ENCODE measurements at places on chromosomes 5 and 9. TPM values are rescaled to one million over a fixed set of nuclear protein-coding genes. Genes with fewer than 3 reads are reported as not detected.

The GNPDA1 gene
- 24.3 TPM for polyA plus RNA-seq

The PHF24 gene
- polyA plus RNA-seq: not detected

GRCh38 chr5:173852790-173853359 lies 35.3 kb upstream of the CPEB4 start:
- H3K4me3 ChIP-seq: no peak overlapping the region
- no peaks in the 10 kb centered on the region for H3K36me3 ChIP-seq
- H3K27ac ChIP-seq: no peak overlapping the region
- DNase-seq: no peak
- H3K27me3 ChIP-seq: no peaks in the 10 kb centered on the region

GRCh38 chr9:26758655-26759054 lies 133.9 kb downstream of the CAAP1 start:
- H3K27ac ChIP-seq: no peak overlapping the region
- H3K36me3 ChIP-seq: no peaks in the 10 kb centered on the region
- no peak for DNase-seq
- no peaks in the 10 kb centered on the region for H3K27me3 ChIP-seq
- no peak overlapping the region for H3K4me3 ChIP-seq

DNA sequence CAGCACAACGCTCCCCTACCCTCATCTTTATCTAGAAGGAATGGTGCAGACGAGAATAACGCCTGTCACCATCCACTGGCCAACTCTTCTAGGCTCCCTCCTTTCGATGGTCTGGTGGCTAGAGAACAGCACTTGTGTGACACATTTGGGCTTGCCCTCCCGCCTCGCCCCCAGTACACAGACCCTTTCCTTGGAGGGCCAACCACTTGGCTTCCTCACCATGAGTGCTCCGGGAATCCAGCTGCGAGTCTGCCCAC lies 1.4 kb downstream of the GNAQ start:
- DNase-seq: no peak
- H3K4me1 ChIP-seq: peaks cover 59% of the 10 kb centered on the region
- peak overlapping the region; percentile 97 for H3K4me3 ChIP-seq
- peak overlapping the region; percentile 71 for H3K27ac ChIP-seq
- H3K27me3 ChIP-seq: no peaks in the 10 kb centered on the region

DNA sequence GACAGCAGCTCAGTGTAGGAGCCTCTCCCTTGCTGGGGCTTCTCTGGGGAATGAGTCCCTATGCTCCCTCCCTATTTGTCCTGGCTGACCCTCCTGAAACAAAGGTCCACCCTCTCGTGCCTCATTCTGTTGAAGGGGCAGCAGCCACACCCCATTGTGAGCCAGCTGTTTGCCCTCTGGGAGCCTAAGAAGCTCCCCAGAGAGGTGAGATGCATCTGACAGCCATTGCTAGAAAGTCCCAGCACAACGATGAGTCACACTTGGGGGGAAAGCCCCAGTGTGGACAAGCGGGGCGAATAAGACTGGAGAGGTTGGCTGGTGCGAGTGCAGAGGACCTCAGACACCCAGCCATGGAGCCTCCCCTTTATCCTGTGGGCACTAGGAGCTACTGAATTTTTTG lies 101.4 kb downstream of the PPARGC1B start:
- H3K36me3 ChIP-seq: peaks cover 67% of the 10 kb centered on the region
- H3K27me3 ChIP-seq: no peaks in the 10 kb centered on the region
- no peaks in the 10 kb centered on the region for H3K4me1 ChIP-seq
- DNase-seq: no peak
- no peak overlapping the region for H3K4me3 ChIP-seq

GRCh38 chr5:150862070-150862469 lies 15.7 kb downstream of the IRGM start:
- no peaks in the 10 kb centered on the region for H3K36me3 ChIP-seq
- no peak overlapping the region for H3K4me3 ChIP-seq
- no peaks in the 10 kb centered on the region for H3K27me3 ChIP-seq
- H3K27ac ChIP-seq: no peak overlapping the region
- DNase-seq: peak; percentile 10

Measured in CD14-positive monocyte (primary cell).